SJCRH30 (cell line): ENCODE measurements at places on chromosomes 13 and 19. TPM values are rescaled to one million over a fixed set of nuclear protein-coding genes. Genes with fewer than 3 reads are reported as not detected.
A peak's percentile ranks its signal among the peaks of the same experiment; 100 is the strongest.

GRCh38 chr19:5838353-5839064 is 993 bp downstream of the FUT6 start:
- DNase-seq = no peak

DNA sequence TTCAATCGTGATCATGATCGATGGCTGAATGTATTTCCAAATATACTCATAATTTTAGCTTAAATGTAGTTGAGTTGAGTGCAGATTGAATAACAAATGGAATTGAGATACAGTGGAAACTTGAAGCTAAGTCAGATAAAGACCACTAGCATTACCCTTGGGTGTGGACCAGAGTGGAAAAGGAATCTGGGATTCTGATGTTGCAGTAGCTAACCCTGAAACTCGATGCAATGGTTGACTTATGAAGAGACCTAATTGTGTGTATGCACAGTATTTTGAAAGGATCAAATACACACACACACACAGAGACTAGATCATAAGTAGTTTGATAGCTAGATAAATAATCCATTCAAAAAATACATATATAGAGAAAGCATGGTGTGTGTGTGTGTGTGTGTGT is 135.8 kb downstream of the RXFP2 start:
- DNase-seq = no peak

DNA sequence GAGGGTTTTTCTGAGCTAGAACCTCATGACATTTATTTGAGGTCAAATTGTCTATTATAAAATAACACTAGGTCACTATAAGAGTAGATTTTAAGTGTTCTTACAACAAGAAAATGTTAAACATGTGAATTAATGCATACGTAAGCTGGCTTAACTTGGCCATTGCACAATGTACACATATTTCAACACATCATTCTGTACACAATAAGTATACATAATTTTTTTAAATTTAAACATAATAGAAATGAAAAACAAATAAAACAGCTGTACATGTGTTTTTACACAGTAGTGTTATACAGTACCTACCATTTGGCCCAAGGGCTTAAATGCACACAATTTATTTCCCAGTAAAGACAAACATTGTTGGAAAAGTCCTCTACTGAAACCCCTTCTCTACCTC is 269.9 kb downstream of the DACH1 start:
- DNase-seq = no peak

DNA sequence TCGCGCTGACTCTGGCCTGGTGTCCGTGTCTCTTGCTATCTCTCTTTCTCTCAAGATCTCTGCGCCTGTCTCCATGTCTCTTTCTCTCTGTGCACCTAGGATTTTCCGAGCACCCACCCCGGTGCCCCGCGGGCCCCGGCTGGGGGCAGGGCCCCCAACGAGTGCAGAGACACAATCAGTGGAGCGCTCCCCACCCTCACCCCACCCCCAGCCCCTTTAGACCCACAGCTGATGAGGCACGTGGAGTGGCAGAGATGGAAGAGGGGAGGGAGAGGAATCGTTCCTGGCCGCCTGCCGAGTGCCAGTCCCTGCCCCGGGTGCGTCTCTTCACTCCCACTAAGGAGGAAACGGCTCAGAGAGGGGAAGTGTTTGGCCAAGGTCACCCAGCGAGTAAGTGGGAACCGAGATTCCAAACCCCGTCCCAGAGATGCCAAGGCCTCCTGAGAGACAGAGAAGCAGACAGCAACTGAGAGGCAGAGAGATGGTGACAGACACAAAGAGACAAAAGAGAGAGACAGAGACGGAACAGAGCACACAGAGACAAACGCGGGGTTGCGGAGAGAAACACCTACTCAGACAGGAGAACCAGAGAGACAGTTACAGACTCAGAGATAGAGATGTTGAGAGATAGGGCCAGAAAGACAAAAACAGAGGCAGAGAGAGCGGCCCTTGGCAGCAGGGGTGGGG is 626 bp upstream of the BCL3 start:
- DNase-seq = peak; percentile 72

DNA sequence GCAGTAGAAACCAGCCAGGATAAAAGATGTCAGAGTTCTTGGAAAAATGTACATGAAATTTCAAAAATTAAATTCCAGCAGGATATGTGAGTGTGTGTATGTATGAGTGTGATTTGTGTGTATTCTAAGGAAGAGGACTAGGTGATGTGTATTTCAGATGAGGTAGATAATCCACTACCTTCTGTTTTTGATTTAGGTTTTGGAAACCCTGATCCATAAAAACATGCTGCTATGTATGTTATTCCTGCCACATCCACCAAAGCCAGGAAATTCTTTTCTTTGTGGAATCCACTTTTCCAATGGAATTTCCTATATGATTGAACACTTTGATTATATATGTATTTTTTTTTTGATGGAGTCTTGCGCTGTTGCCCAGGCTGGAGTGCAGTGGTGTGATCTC is 276.9 kb downstream of the UQCRFS1 start:
- no peak for DNase-seq

DNA sequence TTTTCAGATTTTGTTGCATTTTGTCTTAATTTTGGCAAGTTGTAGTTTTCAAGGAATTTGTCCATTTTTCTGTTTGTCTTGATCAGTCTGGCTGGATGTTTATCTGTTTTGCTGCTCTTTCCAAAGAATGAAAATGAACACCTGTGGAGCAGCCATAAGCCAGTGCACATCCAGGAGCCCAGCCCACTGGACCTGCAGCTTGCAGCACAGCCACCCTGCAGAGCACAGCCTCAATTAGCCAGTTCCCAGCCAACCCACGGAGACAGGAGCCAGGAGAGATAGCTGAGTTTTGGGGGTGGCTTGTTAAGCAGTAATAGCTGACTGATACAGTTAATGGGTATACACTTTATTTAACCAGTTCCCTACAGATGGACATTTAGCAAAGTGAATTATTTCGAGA is 38.0 kb upstream of the URI1 start:
- DNase-seq = no peak

DHDH gene
- total RNA-seq = not detected in 2 replicates

ZNF541 gene
- total RNA-seq = not detected in 2 replicates

SPACA4 gene
- not detected in 2 replicates for total RNA-seq

OR7D2 gene
- total RNA-seq = 0.05 and 0.14 TPM in 2 replicates
